ENCODE measurements at places on chromosomes 6 and 20.

- no peak for DNase-seq
Observed at GRCh38 chr6:170403451-170403850, 96.9 kb downstream of the FAM120B start.

DNA sequence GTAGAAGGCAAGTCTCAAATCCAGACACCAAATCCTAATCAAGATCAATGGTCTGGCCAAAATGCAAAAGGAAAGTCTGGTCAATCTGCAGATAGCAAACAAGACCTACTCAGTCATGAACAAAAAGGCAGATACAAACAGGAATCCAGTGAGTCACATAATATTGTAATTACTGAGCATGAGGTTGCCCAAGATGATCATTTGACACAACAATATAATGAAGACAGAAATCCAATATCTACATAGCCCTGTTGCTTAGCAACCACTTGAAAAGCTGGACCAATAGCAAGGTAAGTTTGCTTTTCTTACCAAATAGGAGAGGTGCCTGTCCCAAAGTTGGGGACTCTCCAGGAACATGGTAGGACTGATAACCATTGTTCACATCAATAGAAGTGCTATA, 2.0 kb downstream of the SEMG2 start:
- DNase-seq = no peak

DNA sequence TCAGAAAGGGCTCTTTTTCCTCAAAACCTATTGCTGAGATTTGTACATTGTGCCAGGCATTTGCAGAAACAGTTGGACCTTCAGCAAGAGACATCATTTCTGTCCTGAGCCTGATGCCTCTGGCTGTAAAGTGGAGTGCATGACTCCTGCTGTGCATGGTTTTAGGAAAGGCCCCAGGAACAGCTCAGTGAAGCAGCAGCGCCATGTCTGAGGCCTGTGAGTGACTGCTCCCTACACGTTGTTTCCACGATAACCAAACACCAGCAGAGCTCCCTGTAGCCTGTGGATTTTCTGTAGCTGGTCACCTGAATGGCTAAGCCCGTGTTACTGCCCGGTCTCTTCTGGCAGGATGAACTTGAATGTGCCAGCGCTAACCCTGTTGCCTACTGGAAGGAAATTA, 232.5 kb downstream of the TFAP2C start:
- DNase-seq = no peak

DNA sequence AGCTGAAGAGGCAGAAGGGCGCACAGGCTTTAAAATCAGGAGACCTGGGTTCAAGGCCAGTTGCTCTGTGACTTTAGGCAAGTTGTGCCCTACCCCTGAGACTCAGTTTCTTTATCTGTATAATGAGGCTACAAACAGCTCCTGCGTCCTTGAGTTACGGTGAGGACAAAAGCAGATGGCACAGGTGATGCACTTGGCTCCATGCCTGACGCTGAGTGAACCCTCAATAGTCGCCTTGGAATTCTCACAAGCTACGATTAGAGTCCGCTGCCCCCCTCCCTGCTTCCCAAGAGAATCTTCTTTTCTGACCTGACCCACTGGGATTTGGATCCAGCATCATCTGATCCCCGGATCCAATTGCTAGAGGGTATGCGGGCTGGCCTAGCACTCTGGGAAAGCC, 6.4 kb downstream of the KCNG1 start:
- DNase-seq = no peak

GRCh38 chr6:31794294-31794865, 1.2 kb downstream of the VARS1 start:
- no peak for DNase-seq

GRCh38 chr6:334536-335510, 42.5 kb downstream of the DUSP22 start:
- no peak for DNase-seq

- DNase-seq = no peak
Observed at GRCh38 chr6:158819977-158820622, 932 bp upstream of the EZR start.

GRCh38 chr6:34953061-34954025, 64.3 kb downstream of the ANKS1A start:
- no peak for DNase-seq

DNA sequence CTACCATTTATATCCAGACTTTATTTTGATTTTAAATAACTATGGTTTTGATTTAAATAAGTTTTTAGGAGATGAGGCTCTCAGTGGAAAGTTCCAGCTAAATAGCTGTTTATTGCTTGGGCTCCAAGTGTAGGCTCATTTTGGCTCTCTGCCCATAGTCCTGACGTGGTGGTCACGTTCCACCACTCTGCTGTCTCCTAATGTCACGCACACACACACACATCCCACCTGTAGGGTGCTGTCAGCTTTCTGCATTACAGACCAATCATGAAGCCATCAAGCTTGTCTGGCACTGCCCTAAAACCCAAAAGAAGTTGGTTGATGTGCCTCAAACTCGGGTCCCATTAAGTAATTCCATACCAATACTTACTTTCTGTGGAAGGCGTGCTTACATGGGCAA, 45.4 kb downstream of the PANK2 start:
- no peak for DNase-seq

DNA sequence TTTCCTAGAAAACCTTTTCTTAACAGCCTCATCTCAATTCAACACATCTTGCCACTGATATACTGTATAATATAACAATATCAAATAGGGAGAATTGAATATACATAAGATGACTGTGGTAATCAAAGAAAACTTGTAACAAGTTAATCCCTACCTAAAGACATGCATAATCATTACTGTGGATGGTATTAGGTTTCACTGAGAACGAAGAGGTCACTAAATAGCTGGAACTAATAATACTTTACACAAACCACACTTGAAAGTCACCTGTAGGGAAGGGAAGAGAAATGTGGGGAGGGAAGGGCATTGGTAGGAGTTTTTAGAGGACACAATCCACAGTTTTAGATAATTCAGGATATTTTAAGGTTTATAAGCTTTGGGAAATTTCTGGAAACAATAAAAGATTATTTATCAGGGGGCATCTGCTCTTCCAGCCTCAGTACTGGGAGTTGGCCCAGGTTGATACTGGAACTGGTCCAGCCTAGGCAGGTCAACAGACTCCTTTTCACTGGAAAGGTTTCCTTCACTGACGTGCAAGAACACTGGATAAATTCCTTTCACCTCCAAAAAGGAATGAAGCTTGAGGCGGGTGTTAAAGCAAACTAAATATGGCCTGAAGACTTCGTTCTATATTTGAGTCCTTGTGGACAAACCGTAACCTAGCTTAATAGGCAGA, 44.0 kb downstream of the MAP7 start:
- DNase-seq = no peak

DNA sequence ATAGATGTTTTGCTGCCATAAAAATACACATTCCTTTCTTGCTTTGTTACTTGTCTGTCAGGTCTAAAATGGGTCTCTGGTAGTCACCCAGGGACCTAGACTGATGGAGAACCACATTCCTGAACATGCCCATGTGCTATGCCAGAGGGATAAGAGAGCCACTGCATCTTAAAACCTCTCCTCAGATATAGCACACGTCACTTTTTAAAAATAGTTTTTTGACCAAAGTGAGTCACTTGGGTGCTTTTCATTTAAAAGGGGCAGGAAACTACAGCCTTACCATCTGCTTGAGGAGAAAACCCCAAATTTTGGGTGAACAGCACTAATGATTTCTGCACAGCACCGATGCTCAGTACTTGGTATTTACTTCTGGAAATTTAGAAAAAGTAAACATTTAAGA, 197.8 kb downstream of the OGFRL1 start:
- DNase-seq = no peak

DNA sequence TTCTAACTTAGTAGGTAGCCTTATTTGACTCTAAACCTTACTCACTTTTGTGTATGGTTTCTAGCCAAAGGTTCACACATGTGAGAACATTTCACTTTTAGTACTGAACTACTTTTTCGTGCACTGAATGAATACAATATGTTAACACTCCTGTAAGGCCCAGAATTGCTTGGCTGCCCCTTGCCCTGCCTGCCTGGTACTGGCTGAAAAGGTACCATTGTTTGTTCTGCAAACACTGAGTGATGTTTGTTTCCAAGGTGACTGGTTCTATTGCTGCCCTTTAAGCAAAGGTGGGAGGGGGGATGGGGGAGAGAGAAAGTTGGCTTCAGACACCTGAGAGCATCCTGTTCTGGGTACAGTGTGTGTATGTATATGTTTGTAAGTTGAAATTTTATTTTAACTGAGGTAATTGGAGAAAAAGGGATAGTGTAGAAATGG, 31.2 kb downstream of the RREB1 start:
- no peak for DNase-seq

GRCh38 chr6:166997348-166997747, 1.8 kb upstream of the CEP43 start:
- no peak for DNase-seq

DNA sequence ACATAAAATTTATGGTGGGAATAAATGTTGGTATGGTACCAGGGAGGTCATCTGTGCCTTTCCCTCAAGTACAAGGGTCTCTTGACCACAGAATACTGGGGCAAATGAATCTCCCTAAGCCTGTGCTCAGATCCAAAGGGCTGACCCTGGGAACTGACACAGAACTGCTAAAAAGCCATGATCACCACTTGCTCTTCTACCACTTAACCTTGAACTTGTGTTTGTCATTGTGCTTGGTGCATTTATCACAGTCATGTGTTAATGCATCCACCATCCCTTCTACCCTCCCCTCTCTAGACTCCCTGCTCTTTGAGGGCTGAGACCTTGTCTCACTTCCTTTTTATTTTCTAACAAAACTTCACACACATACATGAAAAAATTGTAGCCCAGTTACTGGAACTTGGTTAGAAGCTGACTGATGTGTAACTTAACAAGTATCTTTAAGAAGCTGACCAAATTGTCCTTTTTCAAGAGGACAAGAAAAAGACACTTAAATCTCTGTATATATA, 46.1 kb upstream of the PBOV1 start:
- no peak for DNase-seq

GRCh38 chr6:33272275-33273128, 627 bp downstream of the RPS18 start:
- no peak for DNase-seq

GRCh38 chr6:12293235-12293930, 3.2 kb downstream of the EDN1 start:
- no peak for DNase-seq

DNA sequence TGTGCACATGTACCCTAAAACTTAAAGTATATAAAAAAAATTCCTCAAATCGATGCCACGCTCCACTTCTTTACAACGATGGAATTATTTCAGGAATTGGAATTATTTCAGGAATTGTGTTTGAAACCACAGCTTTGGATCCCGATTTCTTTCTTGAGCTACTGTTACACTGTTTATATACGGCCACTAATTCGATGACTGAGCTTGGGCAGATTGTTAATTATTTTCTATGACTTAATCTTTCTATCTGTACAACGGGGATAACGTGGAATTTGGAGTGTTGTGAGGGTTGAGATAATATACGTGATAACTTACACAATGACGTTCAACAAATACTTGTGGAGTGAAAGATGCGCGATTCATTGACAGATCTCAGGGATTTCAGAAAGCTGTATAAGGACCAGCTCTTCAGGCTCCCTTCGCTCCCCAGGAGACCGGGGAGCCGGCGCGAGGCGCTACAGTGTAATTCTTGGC, 171.3 kb downstream of the SLC16A10 start:
- DNase-seq = no peak

- no peak for DNase-seq
Observed at GRCh38 chr6:151213352-151213751, 26.4 kb upstream of the AKAP12 start.

GRCh38 chr20:9228774-9229450, 160.0 kb downstream of the PLCB4 start:
- no peak for DNase-seq

GRCh38 chr20:48622421-48622820, 205.4 kb downstream of the PREX1 start:
- DNase-seq = no peak

DNA sequence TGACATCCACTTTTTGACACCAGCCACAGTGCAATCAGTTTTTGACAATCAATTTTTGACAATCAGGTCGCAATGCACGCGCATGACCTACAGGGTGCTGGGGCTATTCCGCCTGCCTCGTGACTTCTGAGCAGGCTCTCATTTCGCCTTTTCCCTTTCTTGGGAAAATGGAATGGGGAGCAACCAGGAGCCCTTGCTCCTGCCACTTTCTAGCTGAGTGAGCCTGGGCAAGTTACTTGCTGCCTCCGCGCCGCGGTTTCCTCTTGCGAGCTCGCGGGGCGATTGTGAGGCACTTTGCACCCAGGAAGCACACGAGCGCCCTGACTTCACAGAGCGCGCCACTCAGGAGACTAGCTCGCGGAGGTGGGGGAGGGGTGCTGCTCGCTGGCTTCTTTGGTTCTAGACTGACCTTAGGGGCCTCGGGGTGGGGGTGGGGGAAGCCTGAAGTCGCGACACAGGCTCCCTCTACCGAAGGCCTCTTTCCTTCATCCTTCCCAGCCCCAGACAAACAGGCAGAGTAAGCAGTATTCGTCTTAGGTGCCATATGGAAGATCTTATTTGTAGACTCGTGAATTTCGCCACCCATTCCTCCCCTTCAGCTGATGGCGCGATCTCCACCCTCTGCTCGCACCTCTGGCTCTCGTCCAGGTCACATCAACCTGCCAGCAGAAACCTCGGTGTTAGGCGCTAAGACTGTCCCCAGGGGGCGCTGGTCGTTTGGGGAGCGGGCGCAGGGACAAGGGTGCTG, 4.6 kb downstream of the TP53TG5 start:
- peak; percentile 74 for DNase-seq

DNA sequence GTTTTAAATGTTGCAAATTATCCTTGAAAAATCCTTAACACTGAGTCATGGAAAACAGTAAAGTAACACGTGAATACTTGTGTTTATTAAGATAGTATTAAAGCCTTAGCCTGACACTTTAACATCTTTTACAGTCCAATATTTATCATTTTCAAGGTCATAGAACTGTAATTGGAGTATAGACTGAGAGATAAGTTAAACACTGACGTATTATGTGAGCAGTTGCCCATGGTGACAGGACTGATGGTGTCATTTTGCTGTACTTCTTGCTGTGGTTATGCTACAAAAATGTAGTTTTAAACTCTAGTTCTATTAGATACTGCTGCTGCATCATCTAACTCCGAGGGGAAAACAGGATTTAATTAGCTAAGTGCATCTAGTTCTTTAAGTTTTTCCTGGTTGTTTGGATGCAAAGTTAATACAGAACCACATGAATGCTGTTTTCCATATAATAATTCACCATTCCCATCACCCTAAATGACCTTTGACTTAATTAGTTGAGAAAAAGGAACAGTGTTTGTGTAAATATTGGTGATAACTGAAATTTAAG, 37.8 kb downstream of the SLC2A12 start:
- DNase-seq = no peak

GRCh38 chr6:161261325-161261724, 12.5 kb downstream of the AGPAT4 start:
- no peak for DNase-seq

DNA sequence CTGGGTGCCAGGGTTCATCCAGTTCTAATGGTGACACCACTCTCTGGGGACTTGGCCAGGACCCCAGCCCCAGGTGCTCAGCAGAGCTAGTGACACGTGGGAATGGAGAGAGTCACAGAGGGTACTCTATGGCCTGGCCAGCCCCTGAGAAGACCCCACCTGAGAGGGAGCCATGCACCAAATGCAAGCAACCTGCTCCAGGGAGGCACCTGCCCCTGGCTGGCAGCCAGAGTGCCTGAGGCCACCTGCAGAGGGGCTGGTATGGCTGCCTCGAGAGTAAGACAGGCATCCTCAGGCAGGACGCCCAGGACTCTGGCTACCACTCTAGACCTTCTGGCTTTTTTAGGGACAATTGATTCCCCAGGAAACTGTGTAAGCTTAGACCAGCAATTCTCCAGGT, 38.6 kb upstream of the CST7 start:
- no peak for DNase-seq
